ENCODE measurements at places on chromosomes 1 and 21. TPM values are rescaled to one million over a fixed set of nuclear protein-coding genes. Genes with fewer than 3 reads are reported as not detected.

GRCh38 chr1:193588311-193589082 is 402.1 kb upstream of the B3GALT2 start:
- DNase-seq = no peak

DNA sequence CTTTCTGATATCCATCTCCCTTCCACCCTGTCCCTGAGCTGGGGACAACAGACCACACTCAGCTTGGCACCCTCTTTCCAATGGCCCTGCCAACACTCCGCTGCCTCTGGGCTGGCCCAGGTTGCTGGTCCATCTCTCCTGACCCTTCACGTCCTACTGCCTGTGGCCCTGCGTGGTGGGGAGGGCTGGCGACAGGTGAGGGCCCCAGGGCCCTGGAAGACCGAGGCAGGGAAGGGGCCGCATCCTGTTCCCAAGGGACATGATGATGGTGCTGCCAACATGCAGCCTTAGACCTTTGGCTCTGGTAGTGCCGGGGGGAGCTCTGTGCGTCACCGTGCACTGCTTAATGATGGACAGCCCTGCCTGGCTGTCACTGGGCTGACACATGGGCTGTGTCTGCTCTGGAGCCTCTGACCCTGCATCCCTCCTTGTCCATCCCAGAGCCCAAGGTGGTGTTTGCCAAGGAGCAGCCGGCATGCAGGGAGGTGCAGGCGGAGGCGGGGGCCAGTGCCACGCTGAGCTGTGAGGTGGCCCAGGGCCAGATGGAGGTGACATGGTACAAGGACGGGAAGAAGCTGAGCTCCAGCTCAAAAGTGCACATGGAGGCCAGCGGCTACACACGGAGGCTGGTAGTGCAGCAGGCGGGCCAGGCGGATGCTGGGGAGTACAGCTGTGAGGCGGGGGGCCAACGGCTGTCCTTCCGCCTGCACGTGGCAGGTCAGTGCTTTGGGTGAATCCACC is 65.2 kb downstream of the OBSCN start:
- DNase-seq = no peak

- no peak for DNase-seq
Measured at GRCh38 chr1:230057681-230058565, 9.1 kb upstream of the GALNT2 start.

- peak; percentile 83 for DNase-seq
Measured at GRCh38 chr1:17119076-17119772, at the start of gene PADI2. Gene PADI2, minus strand, starts transcription at chr1:17119451. Its CDS starts 80 bp downstream, at chr1:17119371.

DNA sequence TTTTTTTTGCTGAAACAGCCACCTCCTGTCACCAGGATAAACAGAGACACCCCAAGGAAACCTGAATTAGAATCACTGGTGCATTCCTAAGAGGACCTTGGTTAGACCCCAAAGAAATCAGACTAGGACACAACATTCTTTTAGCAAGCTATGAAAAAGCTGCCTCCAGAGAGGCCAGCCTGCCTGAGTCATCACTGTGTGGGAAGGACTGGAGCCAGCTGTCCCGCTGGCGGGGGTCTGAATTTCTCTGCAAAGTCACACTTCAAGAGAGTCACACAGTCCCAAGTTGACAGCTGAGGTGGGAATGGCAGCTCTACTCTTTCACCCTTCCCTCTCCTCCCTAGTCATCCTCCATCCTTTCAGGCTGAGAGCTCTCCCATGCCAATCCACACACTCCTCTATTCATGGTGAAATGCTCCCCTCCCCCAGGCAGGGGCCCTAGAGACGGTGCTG is 405.0 kb upstream of the POU3F1 start:
- DNase-seq = no peak

DNA sequence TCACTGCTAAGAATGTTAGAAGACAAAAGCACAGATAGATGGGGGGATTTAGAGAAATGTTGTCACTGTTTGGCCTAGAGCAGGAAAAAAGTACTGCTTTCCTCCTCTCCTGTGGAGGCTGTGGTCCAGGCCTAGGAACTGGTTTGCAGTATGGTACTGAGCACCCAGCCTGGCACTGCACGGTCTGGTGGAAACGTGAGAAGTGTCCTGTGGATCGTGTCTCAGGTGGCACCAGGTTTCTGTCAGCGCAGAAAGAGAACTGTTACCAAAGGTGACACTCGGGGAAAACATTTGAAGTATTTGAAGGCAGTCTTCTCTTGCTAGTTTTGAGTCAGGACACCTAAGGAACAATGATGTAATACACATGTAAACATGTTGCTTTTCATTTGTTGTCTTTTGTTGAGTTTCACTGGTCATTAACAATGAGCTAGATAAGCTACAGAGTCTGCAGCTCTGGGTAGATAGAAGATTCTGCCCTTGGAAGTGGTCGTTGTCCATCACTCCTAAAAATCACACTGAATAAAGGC is 63.0 kb downstream of the B3GALNT2 start:
- no peak for DNase-seq

GRCh38 chr1:47592296-47593012 is 154.6 kb downstream of the FOXD2 start:
- DNase-seq = no peak

DNA sequence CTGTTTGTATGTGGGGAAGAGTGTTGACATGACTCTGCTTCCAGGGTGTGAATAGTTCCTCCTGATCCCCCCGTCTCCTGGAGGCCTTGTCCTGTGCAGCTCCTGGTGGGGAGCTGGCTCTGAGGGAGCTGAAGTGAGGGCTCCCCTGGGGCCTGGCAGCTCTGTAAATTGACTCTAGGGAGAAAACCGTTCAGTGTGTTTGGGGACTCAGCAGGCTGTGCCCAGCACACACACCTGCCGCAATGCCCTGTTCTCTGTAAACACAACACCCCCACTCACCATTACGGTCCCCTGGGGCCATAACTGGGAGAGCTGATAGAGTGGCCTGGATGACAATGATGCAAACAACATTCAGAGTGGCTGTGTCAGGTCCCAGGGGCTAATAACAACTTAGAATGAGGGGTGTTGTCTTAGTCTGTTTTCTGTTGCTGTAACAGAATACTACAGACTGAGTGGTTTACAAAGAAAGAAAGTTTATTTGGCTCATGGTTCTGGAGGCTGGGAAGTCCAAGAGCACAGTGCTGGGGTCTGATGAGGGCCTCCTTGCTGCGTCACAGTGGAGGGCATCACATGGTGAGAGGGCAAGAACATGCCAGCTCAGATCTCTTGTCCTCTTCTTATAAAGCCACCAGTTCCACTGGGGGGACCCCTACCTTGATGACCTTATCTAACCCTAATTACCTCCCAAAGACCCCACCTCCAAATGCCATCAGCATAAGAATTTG is 15.3 kb downstream of the ADORA1 start:
- DNase-seq = no peak

DNA sequence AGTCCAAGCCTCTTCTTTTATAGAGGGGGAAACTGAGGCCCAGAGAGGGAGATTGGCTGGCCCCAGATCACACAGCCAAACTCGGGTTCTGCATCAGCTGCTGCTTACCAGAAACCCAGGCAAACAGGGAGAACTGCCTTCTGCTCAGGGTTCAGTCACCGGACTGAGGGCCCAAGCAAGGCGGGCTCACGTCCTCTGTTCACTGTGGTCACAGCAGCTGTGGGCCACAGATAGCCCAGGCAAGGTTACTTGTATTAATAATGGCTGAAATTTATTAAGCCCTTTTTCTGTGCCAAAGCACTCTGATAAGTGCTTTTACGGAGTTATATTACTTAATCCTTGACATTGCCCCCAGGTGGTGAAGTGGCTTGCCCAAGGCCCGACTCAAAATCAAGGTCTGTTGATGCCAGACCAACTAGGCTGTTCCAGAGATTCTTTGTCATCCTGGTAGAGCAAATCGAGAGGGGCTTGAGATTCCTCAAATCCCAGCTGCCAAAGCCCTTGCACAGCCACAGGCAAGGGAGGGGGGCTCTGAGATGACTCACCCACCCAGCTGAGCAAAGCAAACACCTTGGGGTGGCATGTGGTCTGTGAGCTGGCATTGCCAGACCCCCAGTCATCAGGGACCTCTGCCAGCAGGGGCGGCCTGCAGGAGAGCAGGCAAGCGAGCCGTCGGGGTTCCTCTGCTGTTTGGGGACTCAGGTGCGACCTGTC is 36.5 kb downstream of the EPHB2 start:
- no peak for DNase-seq

- no peak for DNase-seq
Measured at GRCh38 chr1:114034567-114035303, 55.5 kb downstream of the OLFML3 start.

- DNase-seq = no peak
Measured at GRCh38 chr1:226557424-226557823, 8.9 kb downstream of the STUM start.

- no peak for DNase-seq
Measured at GRCh38 chr1:241776911-241777310, 71.1 kb upstream of the EXO1 start.

GRCh38 chr21:38631206-38631605 is 132.9 kb upstream of the ERG start:
- DNase-seq = no peak

- DNase-seq = no peak
Measured at GRCh38 chr1:65538664-65539063, 118.2 kb downstream of the LEPR start.

- peak; percentile 62 for DNase-seq
Measured at GRCh38 chr1:234975941-234976860, 152.4 kb downstream of the TOMM20 start.

DNA sequence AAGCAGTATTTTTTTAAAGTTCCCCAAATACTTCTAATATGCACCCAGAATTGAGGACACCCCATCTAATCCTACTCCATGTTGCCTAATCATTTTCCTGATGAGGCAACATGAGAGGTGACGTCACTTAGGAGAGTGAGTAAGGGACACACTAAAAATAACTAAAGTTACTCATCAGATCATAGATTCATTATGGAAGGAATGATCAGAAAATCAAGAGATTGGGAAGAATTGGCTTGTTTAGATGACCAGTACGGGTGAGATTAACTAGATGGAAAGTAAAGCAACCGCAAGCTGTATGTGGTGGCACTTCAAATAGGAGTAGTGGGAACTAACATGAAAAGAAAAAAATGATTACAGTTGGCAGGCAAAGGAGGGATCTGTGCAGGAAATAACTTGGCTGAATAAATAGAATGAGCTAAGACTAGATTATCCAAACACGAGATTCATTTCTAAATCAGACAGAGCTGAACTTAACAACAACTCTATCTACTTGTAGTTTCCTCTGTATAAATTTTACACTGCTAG is 61.4 kb upstream of the CXADR start:
- DNase-seq = no peak

DNA sequence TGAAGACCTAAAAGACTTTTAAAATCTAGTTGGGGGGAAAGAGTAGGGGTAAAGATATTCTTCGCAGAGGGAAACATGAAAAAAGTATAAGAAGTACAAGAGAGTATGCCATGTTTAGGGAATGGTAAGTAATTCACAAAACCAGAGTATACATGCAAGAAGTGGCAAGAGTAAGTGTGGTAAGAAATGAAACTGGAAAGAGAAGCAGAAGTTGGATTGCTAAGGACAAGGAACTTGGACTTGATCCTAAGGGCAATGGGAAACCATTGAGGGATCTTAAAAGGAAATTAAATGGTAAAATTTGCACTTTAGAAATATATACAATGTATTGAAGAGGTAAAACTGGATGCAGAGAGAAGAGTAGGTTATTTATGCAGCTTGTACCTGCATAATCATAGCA is 9.2 kb upstream of the ZNF644 start:
- DNase-seq = no peak

DNA sequence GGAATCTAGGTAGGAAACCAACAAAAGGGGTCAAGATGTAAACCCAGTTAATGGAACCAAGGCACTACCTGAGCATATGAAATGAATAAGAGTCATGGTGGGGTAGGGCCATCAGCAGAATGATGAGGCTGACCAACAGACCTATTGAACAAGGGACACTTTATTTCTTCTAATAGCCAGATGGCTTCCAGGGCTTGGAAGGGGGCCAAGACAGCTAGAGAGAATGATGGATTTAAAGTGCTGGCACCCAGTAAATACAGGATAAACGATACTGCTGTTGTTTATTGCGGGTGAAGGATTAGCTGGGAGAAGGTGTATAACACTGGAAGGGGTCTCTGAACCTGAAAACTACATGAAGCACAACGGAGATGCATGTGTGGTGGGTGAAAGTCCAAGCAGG is 15.6 kb downstream of the DDAH1 start:
- DNase-seq = no peak

- no peak for DNase-seq
Measured at GRCh38 chr1:228811712-228812305, 76.5 kb downstream of the RHOU start.

DNA sequence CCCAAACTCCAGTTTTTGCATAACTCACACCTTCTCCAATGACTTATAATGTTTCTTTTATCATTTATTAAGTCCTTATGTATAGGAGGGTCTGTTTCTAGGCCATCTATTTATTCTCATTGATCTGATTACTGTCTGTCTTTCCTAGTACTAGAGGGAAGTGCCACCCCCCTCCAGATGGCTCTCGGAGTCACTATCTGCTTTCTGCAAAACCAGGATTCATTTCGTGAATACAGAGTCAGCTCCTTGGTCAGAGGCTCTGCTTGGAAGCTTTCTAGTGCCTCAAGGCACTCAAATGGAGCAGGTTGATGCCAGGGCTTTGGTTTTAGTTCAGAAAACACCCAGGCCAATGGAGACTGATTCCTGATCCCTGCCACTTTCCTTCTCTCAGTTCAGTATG is 102.3 kb upstream of the CD34 start:
- DNase-seq = no peak

GRCh38 chr1:97507863-97508262 is 413.0 kb downstream of the DPYD start:
- DNase-seq = no peak

DNA sequence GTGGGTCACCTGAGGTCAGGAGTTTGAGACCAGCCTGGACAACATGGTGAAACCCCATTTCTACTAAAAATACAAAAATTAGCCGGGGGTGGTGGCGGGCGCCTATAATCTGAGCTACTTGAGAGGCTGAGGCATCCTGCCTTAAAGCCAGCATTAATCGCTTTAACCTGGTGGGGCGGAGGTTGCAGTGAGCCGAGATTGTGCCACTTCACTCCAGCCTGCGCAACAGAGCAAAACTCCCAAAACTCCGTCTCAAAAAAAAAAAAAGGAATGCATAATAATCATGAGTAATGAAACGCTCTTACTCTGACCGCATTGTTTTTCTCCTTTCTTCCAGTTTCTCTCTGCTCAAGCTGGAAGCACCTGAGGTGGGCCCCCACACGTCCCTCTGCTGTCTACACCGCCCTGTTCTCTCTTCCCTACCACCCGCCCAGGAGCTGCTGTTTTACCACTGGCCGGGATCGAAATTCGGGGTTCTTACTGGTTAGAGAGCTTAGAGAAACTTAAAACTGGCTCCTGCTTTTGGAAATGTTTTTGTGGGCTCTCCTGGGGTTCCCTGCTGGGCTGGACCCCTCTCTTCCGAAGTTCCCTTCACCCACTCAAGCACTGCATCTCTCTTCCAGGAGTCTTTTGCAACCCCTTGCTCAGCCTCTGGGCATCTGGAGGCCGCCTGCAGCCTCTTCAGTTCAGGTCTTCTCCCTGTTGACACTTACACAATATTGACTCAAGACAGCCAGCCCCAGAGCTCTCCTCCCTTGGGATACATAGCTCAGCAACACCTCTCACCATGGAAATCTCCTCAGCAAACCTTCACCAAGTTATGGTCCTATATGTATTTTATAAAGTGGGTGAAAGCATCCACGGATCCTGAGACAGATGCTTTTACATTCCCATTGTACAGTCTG is 62.5 kb downstream of the FAM163A start:
- no peak for DNase-seq

PEAR1 gene
- 74.7 TPM for total RNA-seq

NR5A2 gene
- 6.9 TPM for total RNA-seq

FCRLA gene
- 0.49 TPM for total RNA-seq

CHIA gene
- total RNA-seq = not detected

TFAP2E gene
- 3.4 TPM for total RNA-seq

PDC gene
- not detected for total RNA-seq

TLR5 gene
- total RNA-seq = 16.4 TPM
